ENCODE measurements at places on chromosomes 3 and 15.

DNA sequence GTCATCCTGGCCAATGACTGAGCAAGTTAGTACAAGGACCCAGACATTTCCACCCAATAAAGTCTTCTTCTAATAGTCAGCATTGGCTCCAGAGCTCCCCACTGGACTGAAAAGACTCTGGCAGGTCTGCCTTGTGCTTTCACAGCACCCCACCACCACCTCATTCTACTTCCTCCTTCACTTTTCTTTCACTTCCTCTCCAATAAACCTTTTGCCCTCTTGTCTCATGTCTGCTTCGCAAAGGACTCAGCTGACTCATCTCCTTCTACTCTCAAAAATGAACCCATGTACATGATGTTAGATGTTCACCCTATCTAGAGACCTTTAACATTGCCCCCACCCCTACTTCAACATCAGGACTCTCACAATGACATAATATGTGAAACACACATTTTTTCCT lies 181.0 kb upstream of the PPP2R3A start:
- DNase-seq = no peak

GRCh38 chr15:41006479-41006878 lies 53.2 kb downstream of the CHAC1 start:
- DNase-seq = no peak

DNA sequence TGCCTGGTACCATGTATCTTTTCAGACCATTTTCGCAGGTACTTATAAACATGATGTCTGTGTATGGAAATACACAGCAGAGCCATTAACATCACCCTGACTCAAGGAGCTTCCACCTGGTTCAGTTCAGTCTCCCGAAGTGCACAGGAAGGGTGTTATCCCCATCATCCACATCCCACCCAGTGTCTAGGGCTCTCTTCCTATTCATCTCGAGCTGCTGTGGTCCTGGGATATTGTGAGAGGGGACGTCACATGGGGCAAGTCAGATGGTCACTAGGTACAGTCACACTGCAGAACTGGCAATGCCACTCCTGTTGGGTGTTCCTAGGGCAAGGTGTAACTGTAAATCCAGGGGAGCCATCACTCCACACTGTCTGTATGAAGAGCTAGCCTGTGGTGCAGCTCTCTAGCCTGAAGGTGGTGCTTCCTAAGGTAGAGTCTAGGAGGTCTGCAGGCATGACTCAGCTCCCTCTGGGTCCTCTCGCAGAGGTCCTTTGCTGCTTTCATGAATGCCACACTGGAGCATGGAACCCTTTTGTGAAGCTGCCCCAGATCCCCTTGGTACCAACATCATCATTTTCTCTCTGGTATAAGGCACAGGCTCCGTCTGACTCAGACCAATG lies 13.9 kb downstream of the ISLR2 start:
- DNase-seq = no peak

DNA sequence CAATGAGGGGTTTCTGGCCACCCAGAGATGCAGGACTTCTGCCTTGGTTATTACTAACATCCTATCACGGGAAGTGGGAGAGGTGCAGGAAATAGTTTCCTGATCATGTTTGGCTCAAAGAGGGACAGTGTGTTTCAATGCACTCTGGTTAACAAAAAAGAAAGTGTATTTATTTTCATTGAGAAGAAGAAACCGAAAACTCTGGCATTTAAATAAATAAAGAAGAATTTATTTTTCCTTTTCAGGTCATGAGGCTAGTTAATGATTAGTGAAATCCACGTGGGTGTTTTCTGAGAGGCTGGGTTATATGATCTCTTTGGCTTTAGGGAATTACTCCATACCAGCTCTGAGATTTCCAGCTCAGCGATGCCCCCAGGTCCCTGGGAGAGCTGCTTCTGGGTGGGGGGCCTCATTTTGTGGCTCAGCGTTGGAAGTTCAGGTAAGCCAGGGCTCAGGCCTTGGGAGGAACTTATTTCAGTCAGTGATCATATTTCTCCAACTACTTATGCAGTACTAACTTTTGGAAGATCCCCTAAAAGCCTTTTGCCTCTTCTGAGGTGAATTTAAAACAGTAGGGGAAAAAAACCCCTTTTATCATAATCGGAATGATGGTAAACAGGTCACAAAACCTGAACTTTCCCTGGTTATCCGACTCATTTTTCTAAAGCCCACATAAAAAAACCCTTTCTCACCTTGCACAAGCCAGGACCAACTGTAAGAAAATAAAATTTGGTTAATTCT lies at the start of gene PLA1A:
Gene PLA1A (plus strand): TSS at position 338 of the 741 bp plus-strand sequence. CDS start 29 bp downstream, at position 367.
- no peak for DNase-seq

GRCh38 chr3:9777694-9778021 lies 7.9 kb upstream of the CAMK1 start:
- DNase-seq = no peak

GRCh38 chr3:108972482-108972881 lies 18.8 kb upstream of the GUCA1C start:
- no peak for DNase-seq

All from stimulated activated CD4-positive, alpha-beta T cell treated with anti-CD3 and anti-CD28 coated beads, TNF-alpha, amount 100 ng/mL, for 1 hour (primary cell).